ENCODE measurements at places on chromosomes 6 and 20.

- no peak for DNase-seq
Observed at GRCh38 chr6:80967609-80968008, 784.9 kb downstream of the TENT5A start.

- DNase-seq, result no peak
Observed at GRCh38 chr6:99495466-99495865, 19.8 kb downstream of the USP45 start.

DNA sequence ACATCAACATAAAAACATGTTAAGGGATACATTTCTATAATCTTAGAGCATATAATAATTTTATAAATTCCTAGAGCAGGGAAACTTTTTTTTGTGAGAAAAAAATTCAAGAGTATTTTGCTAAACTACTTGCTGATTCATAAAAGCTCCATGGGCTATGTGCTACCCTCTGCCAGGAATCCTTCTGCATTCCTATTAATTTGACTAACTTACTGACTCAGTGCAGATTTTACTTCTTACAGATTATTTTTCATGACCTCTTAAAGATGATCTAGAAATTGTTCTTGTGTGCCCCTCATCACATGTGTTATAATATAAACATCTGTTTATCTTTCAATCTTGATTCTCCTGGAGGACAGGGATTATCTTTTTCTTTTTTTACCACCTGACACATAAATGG lies 5.7 kb downstream of the VTA1 start:
- no peak for DNase-seq

DNA sequence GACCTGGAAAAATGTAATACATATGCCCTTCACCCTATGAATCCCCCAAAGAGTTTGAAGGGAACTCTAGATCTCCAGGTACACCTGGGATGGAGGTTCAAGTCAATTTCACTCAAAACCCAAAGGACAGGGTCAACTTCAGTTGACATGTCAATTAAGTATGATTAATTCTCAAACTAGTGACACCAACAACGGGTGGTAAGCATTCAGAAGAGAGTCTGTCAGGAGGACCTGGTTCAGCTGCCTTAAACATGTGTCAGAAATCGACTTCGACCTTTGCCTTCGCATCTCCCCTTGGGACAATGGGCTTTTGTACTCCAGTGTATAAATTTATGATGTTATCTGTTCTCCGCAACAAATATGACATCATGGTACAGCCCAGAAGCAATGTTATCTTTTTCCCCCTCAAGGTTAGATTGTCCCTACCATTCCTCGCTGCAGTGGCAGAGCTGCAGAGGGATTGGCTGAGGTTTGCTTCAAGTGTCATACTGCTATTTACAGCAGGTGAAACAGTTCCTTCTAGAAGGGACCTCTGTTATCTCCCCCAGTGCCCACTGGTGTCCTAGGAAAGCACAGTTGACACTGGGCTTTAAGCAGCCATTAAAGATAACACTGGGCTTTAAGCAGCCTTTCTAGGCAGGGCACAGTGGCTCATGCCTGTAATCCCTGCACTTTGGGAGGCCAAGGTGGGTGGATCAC lies 94.7 kb upstream of the SNX9 start:
- no peak for DNase-seq

GRCh38 chr6:144655376-144655775 lies 370.2 kb downstream of the UTRN start:
- DNase-seq, result no peak

DNA sequence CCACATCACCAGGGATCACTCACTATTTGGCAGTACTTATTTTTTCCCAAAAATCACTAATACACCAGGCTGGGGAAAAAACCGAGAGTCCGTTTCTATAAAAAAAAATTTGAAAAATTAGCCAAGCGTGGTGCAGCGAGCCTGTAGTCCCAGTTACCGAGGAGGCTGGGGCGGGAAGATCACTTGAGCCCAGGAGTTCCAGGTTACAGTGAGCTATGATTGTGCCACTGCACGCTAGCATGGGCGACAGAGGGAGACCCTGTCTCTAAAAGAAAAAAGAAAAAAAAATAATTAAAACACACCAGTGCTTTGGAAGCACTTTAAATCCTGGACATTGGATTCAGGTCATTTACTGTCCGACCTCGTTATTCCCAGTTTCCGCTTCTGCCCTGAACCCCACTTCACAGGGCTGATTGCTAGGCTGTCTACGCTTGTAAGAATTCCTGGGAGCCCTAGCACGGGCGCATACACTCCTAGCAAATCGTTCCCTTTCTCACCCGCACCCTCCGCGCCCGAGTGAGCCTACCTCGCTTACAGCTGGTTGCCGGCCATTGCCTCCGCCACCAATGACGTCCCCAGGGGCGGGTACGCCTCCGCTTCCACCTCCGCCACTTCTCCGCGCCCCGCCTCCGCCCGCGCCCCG lies at the start of gene TPMT:
TPMT (minus strand) TSS at position 571 of the 643 bp plus-strand sequence. CDS start 5,950 bp downstream, outside the sequence.
- no peak for DNase-seq

GRCh38 chr6:18536591-18537055 lies 149.5 kb downstream of the RNF144B start:
- DNase-seq, result no peak

- DNase-seq, result no peak
Observed at GRCh38 chr20:43774754-43775153, 48.0 kb upstream of the GTSF1L start.
